CD8-positive, alpha-beta memory T cell (primary cell): ENCODE measurements at places on chromosomes 2 and 18. TPM values are rescaled to one million over a fixed set of nuclear protein-coding genes. Genes with fewer than 3 reads are reported as not detected.

- H3K27ac ChIP-seq = no peak overlapping the region
- DNase-seq = no peak
- H3K36me3 ChIP-seq = no peaks in the 10 kb centered on the region
- H3K4me1 ChIP-seq = no peaks in the 10 kb centered on the region
- no peak overlapping the region for H3K4me3 ChIP-seq
- H3K27me3 ChIP-seq = no peaks in the 10 kb centered on the region
Observed at GRCh38 chr2:142130111-142131009, 456 bp downstream of the LRP1B start.

GRCh38 chr18:46331316-46331715 lies 227.1 kb downstream of the HAUS1 start:
- DNase-seq = no peak
- H3K27ac ChIP-seq = no peak overlapping the region
- no peaks in the 10 kb centered on the region for H3K4me1 ChIP-seq
- H3K27me3 ChIP-seq = peaks cover 13% of the 10 kb centered on the region
- no peak overlapping the region for H3K4me3 ChIP-seq

DNA sequence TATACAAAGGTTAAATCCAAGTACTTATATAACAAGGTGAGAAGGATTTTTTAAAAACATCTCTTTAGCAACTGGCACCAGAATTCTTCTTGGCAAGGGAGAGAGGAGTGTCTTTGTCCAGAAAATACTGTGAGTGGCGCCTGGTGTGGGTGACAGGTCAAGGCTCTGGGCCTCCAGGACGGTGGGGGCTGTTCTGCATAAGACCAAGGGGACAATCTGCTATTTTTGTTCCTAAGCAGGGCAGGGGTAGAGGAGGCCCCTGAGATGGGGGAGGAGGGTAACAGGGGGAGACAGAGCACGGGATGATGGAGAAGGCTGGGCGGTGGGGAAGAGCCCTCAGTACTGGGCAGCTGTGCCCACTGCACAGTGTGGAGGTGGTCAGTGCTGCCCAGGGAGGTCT lies 51.6 kb upstream of the TAF1B start:
- no peak for DNase-seq
- no peaks in the 10 kb centered on the region for H3K4me1 ChIP-seq
- no peak overlapping the region for H3K4me3 ChIP-seq
- no peaks in the 10 kb centered on the region for H3K27me3 ChIP-seq

GRCh38 chr2:126913881-126914615 lies 15.4 kb downstream of the TEX51 start:
- H3K36me3 ChIP-seq = no peaks in the 10 kb centered on the region
- no peaks in the 10 kb centered on the region for H3K4me1 ChIP-seq
- no peak overlapping the region for H3K4me3 ChIP-seq
- DNase-seq = no peak

IL36A gene
- not detected for total RNA-seq
